ENCODE measurements at places on chromosomes 2 and 18.
A peak's percentile ranks its signal among the peaks of the same experiment; 100 is the strongest.

GRCh38 chr2:215613888-215614287 lies 178.0 kb upstream of the FN1 start:
- no peak for DNase-seq

GRCh38 chr18:41395695-41396094 lies 559.3 kb upstream of the PIK3C3 start:
- no peak for DNase-seq

DNA sequence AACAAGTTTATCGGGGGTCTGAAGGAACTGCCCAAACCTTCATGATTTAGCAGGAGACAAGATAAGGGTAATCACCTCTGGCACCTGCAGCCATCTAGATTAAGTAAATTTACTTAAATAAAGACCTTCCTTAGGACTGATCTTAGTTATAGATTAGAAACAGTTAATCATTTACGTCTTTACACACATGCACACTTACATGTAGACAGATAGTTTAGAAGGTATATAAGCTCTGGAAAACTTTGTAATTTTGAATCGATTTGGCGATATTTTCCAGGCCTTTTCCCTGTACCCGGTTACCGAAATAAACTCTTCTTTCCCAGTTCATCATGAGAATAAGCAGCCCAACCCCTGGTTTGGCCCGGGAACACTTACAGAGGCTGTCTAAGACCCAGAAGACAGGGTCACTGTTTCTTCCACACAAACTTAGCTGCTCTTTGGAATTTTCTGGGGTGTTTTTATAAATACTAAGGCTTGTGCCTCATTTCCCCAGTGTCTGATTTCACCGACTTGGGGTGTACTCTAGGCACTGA lies 560 bp upstream of the SKA1 start:
- DNase-seq = no peak

GRCh38 chr2:111246620-111247061 lies 125.9 kb downstream of the BCL2L11 start:
- no peak for DNase-seq

DNA sequence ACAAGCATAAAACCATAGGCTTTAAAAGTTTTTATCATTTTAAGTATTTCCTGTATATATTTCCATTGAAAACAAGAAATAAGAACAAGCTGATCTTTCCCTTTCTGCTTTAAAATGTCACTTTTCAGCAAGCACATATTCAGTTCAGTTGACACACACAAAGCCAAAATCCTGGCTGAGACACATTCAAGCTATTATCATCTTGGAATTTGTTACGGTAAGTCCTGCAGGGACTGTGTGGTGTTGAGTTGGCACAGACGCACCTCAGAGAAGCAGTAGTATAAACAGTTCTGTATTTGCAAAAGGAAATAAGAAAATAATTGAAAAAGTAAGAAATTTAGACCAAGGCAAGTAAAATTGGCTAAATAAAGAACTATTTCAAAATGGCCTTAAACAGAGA lies 10.4 kb upstream of the DAW1 start:
- DNase-seq = no peak

DNA sequence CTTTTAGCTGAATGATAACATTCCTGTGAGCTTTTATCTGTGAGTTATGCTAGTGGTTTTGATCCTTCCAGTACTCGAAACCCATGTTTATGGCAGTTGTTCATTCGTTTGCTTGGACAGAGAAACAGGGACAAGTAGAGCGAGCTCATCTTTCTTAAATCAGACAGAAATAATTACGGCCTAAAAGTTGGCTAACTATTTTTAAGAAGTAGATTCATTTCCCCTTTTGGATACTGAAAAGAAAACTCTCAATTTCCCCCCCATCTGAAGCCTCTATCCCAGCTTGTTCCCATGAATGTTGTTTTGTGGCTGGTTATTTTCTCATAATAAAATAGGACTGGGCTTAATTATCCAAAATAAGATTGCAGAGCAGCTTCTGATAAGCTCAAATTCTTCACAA lies 67.1 kb downstream of the ANTXR1 start:
- DNase-seq = no peak

DNA sequence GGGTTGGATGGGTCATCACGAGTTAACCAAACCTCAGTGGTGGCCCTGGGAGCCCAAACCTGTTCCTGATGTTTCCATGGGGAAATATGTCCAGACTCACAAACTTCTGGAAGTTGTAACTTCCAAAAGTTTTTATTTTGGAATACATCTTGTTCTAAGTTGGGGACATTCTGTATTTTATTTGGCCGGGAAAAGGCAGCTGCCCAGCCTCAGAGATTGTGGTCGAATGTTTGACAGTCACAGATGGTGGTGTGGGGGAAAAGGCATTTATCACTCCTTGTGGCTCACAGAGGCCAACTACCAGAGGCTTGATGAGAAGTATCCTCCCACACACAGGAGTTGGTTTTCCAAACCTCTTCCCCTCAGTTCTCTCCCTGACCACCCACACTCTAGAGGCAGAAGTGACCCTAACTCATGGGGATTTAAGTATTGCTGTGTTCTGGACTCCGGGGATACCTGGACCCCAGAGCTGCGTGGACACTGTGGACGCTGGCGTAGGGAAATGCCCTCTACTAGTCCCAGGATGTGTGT lies 124.7 kb upstream of the PPP1CB start:
- peak; percentile 54 for DNase-seq

DNA sequence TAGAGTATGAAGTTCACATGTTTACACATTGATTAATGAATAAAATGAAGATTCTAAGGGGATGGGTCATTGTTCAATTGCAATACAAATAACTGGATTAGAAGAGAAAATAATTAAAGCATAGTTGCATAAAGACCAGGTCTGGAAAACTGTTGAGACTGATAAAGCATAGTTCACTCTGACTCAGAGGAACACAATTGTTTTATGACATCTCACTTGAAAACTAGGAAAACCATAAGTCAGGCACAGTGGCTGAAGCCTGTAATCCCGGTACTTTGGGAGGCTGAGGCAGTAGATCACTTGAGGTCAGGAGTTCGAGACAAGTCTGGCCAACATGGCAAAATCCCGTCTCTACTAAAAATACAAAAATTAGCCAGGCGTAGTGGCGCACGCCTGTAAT lies 46.7 kb downstream of the PLA2R1 start:
- DNase-seq = no peak

DNA sequence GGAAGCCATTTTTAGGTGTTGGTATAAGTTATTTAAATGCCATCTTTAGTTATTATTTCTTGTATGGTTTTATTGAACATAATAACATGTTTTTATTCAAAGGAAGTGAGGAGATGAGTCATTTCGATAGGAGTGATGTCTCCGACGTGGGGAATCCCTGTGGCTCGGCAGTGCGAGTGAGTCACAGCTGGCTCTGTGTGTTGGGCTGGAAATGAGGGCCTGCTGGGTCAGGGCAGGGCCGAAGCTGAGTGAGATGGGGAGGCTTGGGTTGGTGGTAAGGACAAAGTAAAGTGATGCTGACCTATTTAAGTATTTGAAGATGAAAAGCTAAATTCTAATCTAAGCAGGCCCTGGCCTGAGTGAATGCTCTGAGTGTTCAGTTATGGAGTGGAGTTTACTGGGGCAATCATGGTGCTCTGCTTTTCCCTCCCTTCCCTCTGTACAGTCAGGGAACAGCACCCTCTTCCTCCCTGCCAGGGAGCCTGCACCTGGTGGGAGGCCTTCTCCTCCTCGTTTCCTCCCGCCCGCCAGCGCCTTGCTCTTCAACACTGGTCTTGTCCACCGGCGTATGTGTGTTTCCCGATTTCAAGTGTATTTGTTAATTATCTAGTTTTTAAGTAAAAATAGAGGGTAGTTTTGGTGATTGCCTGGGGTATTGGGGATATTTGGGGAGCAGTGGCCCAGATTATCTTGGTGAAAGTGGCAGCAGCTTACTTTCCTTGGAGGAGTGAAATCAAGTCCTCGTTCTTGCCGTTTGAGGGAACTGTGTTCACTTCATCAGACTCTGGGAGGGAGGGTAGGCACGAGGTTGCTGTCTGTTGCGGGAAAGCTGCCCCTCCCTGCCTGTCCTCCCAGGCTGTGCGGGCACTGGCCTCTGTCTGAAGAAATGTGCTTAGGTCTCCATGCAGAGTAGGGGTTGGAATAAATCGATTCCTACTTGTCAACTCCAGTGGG lies 157.0 kb downstream of the LDLRAD4 start:
- DNase-seq = peak; percentile 77

DNA sequence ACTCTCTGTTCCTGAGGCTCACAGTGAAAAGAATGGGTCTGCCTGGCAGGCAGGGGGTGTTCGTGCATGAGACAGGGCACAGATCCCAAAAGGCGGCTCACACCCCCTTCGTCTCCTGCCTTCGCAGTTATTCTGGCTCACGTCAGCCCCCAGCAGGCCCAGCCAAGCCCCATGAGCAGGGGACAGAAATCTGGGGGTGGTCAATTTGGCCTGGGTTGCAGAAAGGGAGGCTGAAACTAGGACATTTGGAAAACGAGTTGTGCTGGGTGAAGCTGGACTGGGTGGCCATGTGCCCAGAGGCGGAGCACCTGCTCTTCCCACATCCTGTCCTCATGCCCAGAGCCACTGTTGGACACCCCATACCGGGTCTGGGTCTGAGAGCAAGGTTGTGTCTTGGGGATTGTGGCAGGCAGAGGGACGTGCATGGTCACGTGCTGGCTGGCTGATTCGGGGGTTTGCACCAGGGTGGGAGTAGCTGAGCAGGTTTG lies 99.0 kb upstream of the MCFD2 start:
- no peak for DNase-seq

DNA sequence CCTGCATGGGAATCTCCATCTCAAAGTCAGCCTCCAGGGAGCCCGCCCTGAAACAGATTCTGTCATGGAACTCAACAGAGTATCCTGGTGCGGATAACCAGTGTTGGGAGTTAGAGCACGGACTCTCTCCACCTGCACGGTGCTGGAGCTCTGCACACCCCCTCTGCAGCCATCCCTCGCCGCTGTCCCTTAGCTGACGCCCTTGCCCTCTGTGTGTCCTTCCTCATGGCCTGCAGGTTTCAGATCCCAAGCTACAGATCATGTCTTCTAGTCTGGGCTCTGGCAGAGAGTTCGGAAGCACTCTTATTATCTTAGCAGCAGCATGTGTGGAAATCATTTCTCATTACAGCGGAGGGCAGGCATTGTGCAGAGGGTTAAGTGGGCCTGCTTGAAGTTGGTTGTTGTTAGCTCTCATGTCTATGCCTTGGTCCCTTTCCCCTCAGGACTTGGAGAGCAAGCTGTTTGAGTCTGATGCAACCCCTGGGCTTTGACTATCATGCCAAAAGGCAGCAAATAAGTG lies 26.0 kb downstream of the TMEM127 start:
- no peak for DNase-seq

GRCh38 chr2:234348081-234348480 lies 148.8 kb downstream of the ARL4C start:
- no peak for DNase-seq

DNA sequence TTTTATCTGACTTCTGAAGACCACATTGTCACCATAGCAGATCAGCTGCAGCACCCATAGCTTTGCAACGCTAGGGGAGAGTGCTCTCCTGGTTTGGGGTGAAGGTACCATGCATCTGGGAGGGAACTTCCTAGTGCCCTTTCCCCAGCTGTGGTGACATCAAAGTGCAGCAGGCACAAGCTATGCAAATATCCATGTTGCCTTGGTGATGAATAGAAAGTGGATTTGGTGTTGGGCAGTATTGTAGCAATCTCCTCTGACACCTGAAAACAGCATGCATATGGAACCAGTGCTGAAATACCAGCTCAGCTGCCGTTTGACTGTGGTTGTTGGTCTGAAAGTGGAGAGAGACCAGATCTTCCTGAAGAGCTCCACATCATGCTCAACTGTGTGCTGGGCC lies 37.1 kb downstream of the BCL2L11 start:
- no peak for DNase-seq

DNA sequence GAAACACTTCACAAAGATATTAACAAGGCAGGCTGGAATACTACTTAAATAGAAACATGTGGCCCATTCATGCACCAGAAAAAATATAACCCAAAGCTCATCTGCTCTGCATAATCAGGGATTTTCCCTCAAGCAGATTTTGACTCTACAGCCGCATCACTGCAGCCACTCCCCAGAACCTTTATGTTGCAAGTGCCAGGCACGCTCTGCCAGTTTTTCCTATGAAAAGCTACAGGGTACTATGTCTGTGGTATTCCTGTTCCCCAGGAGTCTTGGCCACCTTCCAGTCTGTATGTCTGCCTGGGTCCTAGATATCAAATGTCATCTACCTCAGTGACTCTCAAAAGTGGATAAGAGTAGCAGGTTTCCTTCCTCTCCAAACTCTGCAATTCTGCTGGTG lies 3.8 kb downstream of the COA5 start:
- DNase-seq = no peak

DNA sequence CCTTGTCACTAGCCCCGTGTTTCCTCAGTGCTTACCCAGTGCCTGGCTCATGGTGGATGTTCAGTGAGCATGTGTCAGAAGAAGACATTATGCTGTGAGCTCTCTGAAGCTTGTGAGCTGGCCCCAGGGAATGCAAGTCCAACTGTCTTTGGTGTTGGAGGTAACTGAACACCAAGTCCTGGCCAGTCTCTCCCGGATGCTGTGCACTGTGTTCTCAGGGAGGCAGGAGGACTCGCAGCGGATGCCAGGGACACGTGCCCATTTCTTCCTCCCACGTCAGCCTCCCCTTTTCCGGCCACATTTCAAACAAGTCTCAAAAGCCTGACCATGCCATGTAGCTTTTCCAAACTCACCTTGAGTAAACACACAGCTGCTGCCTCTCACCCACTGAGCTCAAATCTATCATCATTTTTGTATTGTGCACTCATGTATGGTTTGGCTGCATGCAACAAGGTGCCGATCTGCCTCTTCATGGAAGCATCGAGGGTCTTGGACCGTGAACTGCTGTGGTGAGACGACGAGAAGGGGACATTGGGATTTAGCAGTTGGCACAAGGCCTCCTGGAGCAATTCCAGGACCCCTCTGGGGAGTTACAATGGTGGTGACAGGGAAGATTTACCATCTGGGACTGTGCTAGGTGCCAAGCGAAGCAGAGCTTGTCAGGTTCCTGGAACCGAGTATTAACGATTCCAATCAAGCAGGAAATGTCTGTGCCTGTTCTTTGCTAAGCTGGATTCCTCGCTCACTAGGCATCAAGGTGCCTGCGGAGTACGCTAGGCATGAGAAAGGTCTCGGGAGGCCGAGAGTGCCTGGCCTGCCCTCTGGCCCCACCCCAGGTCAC lies 44.4 kb upstream of the MGAT4A start:
- DNase-seq = peak; percentile 49

All from right hindlimb (tissue), 1 donor.